Activated T-helper 9 cell treated with anti-CD3 and anti-CD28 coated beads, Interleukin-2, amount 50 U/mL, for 16 hours (primary cell): ENCODE measurements at places on chromosomes 3 and 15.
A peak's percentile ranks its signal among the peaks of the same experiment; 100 is the strongest.

DNA sequence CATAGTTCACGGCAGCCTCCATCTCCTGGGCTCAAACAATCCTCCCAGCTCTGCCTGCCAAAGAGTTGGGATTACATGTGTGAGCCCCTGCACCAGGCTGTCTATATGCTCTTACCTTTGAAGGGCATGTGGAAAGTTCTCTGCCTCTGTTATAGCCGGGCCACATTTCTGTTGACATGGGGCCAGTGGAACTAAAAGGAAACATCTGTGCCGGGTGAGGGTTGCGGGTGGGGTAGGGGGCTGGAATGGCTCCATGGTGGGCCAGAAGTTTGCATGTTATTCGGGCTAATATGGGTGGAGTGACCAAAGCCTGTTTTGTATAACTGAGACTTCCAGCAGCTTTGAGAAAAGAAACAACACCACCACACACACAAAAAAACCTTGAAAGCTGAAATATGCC, 8.3 kb upstream of the CLEC3B start:
- DNase-seq = no peak

DNA sequence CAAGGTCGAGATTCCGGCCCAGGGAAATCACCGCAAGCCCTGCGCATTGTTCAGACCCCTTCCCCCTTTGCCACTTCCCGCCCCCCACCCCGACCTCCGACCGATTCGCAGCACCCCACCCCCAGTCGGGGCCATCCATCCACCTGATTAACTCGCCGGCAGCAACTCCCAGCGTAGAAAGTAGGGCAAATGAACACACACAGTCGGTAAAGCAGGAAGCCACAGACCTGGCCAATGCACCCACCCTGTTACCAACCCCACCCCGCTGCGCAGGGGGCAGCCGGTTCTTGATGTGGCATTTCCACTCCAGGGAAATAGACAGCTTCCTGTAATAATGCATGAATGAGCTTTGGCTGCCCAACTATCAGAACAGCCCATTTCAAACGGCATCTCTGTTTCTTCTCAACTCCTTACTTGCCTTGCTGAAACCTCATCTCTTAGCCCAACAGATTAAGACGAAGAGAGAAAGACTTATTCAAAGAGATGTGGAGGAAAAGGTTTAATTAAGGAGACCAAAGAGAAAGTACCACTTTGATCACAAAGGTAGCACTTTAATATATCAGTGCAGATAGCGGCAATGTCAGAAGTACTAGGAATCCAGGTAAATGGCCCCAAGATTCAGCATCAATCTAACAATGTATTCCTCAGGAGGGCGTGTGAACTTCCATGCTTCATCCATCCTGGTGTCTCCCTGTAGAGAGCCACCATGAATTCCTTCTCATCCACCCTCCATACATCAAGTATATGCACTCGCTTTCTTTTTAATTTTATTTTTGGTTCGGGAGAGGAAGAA, 1.9 kb downstream of the TNIK start:
- DNase-seq = peak; percentile 17

GRCh38 chr3:114338651-114339357, 45.0 kb downstream of the TIGIT start:
- DNase-seq = no peak

GRCh38 chr3:65200310-65200970, 512.6 kb upstream of the ADAMTS9 start:
- DNase-seq = no peak

GRCh38 chr3:81352867-81353266, 408.6 kb downstream of the GBE1 start:
- no peak for DNase-seq

GRCh38 chr3:76561494-76562236, 478.2 kb upstream of the ROBO2 start:
- no peak for DNase-seq

- no peak for DNase-seq
These were observed 46.6 kb upstream of the ARPP21 start for GRCh38 chr3:35592589-35593295.

GRCh38 chr3:62587169-62587568, 213.8 kb upstream of the FEZF2 start:
- DNase-seq = no peak

DNA sequence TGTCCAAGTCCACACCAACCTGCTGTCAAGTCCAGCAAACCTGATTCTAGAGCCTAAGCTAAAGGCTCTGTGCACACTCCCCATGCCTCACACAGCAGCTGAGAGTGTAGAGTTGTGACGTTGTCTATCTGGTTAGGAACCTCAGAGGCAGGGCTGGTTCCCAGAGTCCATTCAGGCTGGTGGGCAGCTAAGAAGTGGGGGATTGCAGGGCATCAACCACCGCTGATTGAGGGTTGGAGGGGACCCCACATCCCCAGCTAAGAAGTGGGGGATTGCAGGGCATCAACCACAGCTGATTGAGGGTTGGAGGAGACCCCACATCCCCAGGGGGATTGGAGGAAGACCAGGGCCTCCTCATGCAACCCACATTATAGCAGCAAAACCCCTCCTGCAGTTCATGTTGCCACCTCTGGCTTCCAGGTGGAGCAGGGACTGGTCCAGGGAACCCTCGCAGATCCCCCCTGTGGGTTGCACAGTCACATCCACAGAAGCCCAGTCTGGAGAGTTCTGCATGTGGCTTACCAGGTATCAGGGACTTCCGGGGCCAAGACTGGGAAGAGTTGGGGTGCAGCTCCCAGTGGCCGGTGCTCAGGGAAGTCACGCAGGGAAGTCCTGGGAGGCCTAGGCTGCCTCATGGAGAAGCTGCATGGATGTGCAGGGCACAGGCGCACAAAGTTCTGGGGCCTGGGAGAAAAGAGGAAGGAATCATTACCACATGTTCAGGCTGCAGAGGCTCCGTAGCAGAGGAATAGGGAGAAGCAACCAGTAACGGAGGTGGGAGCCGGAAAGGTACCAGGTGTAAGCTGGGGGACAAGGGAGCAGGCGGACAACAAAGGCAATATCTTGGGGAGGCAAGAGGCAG, 71.4 kb upstream of the PCSK6 start:
- DNase-seq = no peak

DNA sequence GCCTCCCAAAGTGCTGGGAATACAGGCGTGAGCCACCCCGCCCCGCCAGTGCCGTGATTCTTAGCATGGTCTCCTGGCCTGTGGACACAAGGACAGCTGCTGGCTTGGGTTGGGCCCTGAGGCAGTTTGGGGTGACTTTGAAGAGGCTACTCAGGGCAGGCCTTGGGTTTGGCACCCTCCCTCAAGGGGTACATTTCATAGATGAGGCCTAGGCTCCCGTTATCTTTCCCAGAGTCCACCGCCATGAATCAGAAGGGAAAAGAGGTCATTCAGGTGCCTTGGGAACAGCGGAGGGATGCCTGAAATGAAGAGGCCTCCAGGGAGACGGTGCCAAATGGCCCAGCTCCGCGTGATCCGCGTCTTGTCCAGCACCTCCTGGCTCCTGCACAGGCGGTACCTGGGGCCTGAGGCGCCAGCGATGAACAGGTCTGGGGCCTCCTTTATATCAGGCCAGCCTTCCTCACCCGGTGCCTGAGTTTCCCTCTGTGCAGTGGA, 9.3 kb downstream of the GNAI2 start:
- DNase-seq = no peak

GRCh38 chr3:194091141-194091540, 44.8 kb upstream of the HES1 start:
- DNase-seq = no peak

- no peak for DNase-seq
These were observed 2.5 kb upstream of the AMT start for GRCh38 chr3:49424816-49425215.

DNA sequence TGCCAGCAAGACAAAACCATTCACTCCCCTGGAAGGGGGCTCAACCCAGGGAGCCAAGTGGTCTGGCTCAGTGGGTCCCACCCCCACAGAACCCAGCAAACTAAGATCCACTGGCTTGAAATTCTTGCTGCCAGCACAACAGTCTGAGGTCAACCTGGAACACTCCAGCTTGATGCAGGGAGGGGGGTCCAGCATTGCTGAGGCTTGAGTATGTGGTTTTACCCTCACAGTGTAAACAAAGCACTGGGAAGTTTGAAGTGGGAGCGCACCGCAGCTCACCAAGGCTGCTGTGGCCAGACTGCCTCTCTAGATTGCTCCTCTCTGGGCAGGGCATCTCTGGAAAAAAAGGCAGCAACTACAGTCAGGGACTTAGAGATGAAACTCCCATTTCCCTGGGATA, 81.7 kb downstream of the MSL2 start:
- no peak for DNase-seq

GRCh38 chr3:179991104-179991503, 45.6 kb downstream of the PEX5L start:
- no peak for DNase-seq

DNA sequence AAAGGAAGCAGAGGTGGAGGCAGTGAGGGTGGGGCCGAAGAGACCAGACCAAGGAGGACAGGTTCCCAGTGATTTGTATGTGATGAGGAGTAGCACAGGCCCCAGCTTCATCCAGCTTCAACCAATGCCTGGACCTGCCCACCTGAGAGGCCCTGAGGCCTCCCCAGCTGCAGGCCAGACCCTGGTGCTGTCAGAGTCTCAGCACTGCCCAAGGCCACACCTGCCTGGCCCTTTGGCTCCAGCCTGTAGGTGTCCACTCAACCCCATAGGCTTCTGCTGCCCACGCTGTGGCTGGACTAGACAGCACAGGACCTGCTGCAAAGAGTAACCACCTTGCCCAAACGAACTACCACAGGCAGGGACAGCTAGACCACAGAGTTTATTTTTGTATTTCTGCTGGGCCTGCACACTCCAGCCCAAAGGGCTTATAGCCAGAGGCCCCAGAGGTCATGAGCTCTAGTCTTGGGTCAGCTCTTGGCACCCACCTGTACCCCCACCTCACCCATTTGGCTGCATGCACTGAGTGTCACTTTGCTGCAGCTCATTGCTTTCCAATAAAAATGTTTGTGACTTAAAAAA, 81.9 kb upstream of the CDV3 start:
- DNase-seq = no peak

DNA sequence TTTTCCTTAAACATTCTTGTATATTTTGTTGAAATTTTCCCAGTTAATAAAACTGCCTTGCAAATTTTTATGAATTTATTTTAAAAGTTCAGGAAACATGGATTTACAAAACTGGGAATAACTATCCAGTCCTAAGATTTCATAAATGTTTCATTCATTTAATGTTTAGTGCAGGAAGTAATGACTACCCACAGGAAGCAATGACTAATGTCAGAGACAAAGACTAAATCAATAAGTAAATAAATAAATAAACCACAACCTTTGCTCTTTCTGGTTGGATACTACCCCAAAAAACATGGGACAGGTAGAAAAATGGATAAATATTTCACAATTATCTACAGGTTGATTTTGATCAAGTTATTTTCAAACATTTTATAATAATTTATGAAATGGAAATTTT, 48.8 kb upstream of the TMCO5A start:
- no peak for DNase-seq

GRCh38 chr3:60384341-60384740, 866.9 kb downstream of the FHIT start:
- DNase-seq = no peak

GRCh38 chr3:167184511-167184910, 195.6 kb downstream of the ZBBX start:
- no peak for DNase-seq

DNA sequence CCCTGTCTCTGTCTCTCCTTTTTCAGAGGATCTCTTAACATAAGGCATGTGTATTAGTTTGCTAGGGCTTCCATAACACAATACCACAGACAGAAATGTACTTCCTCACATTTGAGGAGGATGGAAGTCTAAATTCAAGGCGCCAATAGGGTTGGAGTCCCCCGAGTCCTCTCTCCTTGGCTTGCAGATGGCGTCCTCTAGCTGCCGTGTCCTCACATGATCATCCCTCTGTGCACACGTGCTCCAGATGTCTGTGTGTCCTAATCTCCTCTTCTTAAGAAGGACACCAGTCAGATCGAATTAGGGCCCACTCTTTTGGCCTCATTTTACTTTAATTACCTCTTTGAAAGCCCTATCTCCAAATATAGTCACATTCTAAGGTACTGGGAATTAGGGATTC, 23.0 kb upstream of the BFSP2 start:
- DNase-seq = no peak

GRCh38 chr15:67101911-67102598, 36.7 kb downstream of the SMAD3 start:
- DNase-seq = no peak

DNA sequence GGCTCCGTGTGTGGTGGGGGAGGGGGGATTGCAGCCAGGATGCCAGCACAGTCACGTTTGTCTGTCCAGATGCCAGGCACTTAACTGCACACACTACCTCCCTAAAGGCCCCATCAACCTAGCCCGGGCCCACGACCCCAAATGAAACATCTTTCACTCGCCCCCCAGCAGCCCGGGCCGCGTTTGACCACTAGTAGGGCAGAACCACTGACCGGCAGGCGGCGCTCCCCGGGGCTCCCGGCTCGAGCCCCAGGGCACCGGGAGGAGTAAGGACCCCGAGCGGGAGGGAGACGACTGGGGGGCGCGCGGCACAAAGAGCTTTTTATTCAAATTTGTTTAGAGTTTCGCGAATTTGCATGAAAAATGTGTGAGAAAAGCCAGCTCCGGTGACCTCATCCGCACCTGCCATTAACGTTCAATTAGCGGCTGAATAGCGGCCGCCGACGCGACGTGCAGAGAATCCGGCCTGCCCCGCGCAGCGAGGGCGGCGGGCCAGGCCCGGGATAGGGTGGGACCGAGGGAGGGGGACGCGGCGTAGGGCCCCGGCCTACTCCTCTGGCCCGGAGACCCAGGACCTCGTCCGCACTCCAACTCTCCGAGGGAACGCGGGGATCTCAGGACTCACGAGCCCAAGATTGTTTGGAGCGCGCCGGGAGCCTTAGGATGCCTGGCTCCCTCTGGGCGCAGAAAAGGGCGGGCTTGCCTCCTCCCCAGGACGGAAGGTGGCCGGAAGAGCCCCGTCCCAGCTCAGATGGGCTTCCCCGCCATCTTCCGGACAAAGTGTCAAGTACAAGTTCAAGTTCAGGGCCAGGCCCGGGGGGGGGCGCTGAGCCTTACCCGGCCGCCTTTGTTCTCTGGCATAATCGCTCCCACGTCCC, 64.9 kb upstream of the POLG start:
- DNase-seq = no peak

GRCh38 chr15:74041311-74041756, 41.0 kb downstream of the GOLGA6A start:
- DNase-seq = no peak

DNA sequence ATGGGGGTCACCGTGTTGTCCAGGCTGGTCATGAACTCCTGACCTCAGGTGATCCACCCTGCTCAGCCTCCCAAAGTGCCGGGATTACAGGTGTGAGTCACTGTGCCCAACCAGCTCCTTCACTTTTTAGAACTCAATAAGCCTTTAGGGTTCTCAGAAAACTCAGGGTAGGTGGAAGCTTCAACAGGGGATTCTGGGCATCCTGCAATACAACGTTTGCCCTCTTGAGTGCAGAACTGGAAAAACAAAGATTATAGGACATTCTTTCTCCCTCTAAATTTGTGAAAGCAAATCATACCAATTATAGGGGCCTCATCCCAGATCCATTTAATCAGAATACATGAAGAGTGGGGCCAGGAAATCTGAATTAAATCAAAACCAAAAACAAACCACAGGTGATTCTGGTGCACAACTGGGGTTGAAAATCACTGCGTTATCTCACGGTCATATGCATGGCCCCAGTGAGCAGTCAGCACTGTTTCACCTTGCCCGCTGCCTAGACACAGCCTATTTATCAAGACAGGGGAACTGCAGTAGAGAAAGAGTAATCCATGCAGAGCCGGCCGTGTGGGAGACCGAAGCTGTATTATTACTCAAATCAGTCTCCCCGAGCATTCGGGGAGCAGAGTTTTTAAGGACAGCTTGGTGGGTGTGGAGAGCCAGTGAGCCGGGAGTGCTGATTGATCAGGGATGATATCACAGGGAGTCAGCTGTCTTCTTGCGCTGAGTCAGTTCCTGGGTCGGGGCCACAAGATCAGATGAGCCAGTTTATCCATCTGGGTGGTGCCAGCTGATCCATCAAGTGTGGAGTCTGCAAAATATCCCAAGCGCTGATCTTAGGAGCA, 58.4 kb downstream of the TMEM44 start:
- no peak for DNase-seq
